ENCODE measurements at places on chromosomes 4 and X.

DNA sequence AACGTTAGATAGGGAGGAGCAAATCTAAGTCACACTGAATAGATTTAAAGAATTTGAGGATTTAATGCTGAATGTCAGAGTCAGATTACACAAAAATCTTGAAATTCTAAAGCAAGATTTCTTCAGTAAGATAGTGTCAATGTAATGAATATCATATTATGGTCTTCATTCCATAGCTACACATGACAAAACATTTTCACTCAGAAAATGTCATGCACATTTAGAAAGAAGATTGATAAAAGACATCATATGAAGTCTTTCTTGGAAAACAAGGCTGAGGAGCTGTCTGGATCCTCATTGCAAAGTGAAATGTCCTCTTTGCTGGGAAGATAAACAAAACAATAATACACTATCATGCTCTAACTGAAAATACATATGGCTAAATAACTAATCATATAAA lies 1006.9 kb downstream of the PCDH7 start:
- no peak for DNase-seq

- no peak for DNase-seq
Observed at GRCh38 chr4:20283039-20283438, 31.3 kb downstream of the SLIT2 start.

GRCh38 chr4:114304046-114304445 lies 294.6 kb upstream of the UGT8 start:
- DNase-seq = no peak

DNA sequence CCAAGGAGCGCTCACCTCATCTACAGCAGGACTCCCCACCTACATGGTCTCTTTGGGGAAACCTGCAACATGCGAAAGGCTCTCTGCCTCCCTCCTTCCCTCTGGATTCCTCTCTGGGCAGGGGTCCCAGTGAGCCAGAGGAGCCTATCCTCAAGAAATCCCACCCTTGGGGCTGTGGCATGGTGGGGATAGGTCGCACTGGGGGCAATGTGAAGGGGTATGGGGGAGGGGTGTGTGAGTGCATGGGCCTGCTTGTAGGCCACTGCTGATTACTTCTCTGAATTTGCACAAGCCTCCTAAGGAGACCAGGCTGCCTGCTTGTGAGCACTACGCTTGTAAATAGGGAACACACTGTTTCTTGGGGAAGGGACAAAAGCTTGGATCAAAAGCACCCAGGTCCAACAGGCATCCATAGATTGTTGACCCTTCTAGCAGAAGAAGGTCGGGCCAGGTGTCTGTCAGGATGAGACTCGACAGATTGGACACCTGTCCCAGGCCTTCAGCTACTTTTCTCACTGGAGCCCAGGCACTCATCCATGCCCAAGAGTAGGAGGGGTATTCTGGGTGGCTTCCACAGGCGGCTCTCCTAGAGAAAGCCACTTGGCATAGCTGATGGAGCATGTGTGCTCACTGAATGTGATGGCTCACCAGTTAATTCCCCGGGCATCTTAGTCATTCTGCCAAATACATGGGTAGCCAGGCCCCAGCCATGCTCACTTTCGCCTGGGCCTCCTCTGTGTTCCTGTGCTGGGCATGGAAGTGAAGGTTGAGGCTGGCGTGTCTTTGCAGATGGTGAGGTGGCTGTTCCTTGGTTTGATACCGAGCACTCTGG lies 75.0 kb downstream of the NBDY start:
- no peak for DNase-seq

All from stimulated activated naive CD4-positive, alpha-beta T cell treated with Interleukin-2 at 50 U/mL for 16 hours (primary cell).